Kidney (tissue), 22 donors: ENCODE measurements at places on chromosomes 5 and 9. TPM values are rescaled to one million over a fixed set of nuclear protein-coding genes. Genes with fewer than 3 reads are reported as not detected.

DNA sequence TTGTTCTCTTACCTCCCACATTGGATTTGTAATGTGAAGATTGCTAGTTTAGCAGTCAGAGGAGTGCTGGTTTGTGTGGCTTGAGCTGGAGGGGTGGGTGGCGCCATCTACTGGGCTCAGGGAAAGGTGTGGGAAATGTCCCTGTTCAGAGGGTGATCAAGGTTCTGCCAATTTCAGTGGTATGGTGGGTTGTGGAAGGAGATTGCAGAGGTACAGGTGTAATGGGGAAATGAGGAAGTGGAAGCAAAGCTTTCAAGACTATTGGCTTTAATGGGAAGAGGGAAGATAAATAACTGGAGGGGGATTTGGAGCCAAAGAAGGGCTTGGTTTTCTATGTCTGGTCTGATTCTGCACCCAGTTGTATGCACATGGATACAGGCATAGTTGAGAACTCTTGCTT, 76.4 kb downstream of the OSMR start:
- H3K4me3 ChIP-seq, result no peak overlapping the region
- no peaks in the 10 kb centered on the region for H3K4me1 ChIP-seq
- H3K27me3 ChIP-seq, result no peaks in the 10 kb centered on the region
- DNase-seq, result peak; percentile 67

- no peaks in the 10 kb centered on the region for H3K36me3 ChIP-seq
- no peak overlapping the region for H3K4me3 ChIP-seq
- no peaks in the 10 kb centered on the region for H3K4me1 ChIP-seq
- H3K27me3 ChIP-seq, result no peaks in the 10 kb centered on the region
Observed at GRCh38 chr9:21053851-21054250, 22.4 kb upstream of the HACD4 start.

GRCh38 chr9:77513457-77513856, 134.7 kb downstream of the GNA14 start:
- H3K27ac ChIP-seq, result no peak overlapping the region
- H3K36me3 ChIP-seq, result no peaks in the 10 kb centered on the region
- no peak overlapping the region for H3K4me3 ChIP-seq
- H3K4me1 ChIP-seq, result no peaks in the 10 kb centered on the region

GRCh38 chr5:67379753-67380152, 183.2 kb upstream of the CD180 start:
- H3K36me3 ChIP-seq, result no peaks in the 10 kb centered on the region
- no peak overlapping the region for H3K4me3 ChIP-seq
- DNase-seq, result no peak
- no peaks in the 10 kb centered on the region for H3K4me1 ChIP-seq
- no peak overlapping the region for H3K27ac ChIP-seq

GRCh38 chr9:28206280-28206679, 633.0 kb upstream of the C9orf72 start:
- H3K27ac ChIP-seq, result no peak overlapping the region
- no peaks in the 10 kb centered on the region for H3K4me1 ChIP-seq
- H3K36me3 ChIP-seq, result no peaks in the 10 kb centered on the region
- no peak for DNase-seq

DNA sequence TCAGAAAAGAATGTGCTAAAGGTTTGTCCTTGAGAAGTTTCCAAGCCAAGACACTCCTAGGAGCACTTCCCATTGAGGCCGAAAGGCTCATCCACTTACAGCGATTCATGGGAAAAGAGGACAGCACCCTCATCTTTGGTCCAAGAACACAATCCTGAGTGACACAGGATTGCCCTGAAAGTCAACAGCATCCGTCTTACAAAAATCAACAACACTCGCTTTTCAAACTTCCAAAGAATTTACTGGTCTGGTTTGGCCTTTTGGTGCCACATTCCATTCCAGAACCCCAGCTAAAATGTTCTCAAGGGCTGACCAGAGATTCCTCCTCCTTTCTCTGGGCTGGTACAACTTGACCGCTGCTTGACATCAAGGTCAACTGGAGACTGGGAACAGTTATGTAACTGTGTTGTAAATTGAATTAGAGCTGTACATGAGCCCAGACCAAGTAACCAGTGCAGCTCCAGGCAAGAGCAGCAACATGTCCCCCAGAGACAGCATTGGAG, 415.8 kb upstream of the PIK3R1 start:
- no peak for DNase-seq
- H3K36me3 ChIP-seq, result no peaks in the 10 kb centered on the region
- no peaks in the 10 kb centered on the region for H3K4me1 ChIP-seq
- H3K27me3 ChIP-seq, result no peaks in the 10 kb centered on the region

DNA sequence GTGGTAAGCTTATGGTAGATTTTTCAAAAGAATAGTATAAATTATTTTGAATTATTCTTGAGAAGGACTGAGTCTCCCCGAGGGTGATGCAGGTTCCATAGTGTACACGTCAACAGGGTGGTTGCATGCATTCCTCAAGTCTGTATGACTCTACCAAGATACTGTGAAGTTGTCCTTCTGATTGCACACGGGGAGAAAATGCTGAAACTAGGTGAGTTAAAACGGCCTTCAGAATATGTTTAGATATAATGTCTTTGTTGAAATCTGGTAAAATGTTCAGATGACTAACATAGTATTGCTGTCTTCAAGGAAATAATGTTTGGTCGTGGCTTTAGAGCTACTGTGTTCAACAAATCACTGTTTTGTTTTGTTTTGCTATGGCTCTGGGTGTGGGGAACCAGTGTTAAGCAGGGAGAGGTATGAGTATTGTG, 22.4 kb upstream of the TNFAIP8 start:
- no peaks in the 10 kb centered on the region for H3K36me3 ChIP-seq
- no peak overlapping the region for H3K4me3 ChIP-seq
- no peak overlapping the region for H3K27ac ChIP-seq
- DNase-seq, result no peak
- peaks cover 11% of the 10 kb centered on the region for H3K4me1 ChIP-seq

DNA sequence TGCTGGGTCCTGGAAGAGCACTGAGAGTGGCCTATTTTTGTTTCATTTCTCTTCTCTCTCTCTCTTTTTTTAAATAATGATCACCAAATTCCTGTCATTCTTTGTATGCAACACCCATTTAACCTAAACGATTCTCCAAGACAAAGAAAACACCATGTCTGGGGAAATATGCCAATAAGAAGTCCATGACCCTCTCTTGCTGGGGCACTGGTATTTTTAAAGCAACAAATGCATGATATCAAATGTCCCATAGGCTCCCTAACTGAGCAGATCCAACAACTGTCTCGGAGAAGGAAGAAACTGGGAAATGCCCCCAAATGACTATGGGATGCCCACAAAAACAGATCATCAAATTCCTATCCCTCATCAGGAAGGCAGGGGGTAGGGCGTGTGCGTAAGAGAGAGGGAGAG, 567.4 kb downstream of the CCDC171 start:
- H3K36me3 ChIP-seq, result no peaks in the 10 kb centered on the region
- no peaks in the 10 kb centered on the region for H3K4me1 ChIP-seq
- no peaks in the 10 kb centered on the region for H3K27me3 ChIP-seq
- H3K27ac ChIP-seq, result no peak overlapping the region
- H3K4me3 ChIP-seq, result no peak overlapping the region
- no peak for DNase-seq

- DNase-seq, result peak; percentile 38
- peak overlapping the region; percentile 23 for H3K27ac ChIP-seq
- peaks cover 6% of the 10 kb centered on the region for H3K4me1 ChIP-seq
- H3K27me3 ChIP-seq, result no peaks in the 10 kb centered on the region
Observed at GRCh38 chr5:133225671-133226152, 173.9 kb downstream of the HSPA4 start.

- H3K4me1 ChIP-seq, result peaks cover 7% of the 10 kb centered on the region
- no peaks in the 10 kb centered on the region for H3K27me3 ChIP-seq
- H3K36me3 ChIP-seq, result no peaks in the 10 kb centered on the region
- H3K27ac ChIP-seq, result peak within 1 kb of the TSS; percentile 33
- H3K4me3 ChIP-seq, result peak within 1 kb of the TSS; percentile 80
Observed at GRCh38 chr5:74865804-74866595, at the start of gene FAM169A. TSS of gene FAM169A (minus strand) at chr5:74866387. CDS start at chr5:74841676, 24,711 bp downstream.

DNA sequence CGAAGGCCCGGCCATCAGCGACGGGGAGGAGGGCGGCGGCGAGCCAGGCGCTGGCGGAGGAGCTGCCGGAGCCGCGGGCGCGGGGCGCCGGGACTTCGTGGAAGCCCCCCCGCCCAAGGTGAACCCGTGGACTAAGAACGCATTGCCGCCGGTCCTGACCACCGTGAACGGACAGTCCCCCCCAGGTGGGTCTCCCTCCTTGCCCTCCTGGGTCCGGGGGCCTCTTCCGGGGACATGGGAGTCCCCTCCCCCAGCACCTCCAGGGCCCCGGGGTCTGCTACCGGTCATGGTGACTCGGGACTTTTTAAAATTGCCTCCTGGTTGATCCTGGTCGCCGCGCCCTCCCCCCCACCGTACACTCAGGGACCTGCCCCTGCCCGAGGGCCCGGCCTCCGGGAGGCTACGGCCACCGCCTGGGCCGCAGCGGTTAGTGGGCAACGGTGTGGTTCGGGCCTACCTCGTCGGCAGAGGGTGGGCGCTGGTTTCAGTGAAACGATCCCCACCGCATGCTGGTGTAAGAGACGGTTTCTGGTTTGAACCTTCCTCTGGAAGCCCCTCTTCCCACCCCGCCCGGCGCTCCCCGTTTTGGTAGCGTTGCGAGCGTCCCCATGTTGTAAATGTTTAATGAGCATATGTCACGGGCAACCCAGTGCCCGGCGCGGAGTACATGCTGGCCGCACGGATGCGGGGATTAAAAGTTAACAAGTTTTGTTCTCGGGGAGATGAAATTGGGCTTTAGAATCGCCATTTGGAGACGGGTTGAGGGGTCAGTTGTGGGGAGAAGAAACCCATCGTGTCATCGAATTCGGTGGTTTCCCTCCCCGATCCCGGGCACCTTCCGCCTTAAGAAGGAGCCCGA, 1.1 kb downstream of the LARP1 start:
- peaks cover 6% of the 10 kb centered on the region for H3K4me1 ChIP-seq
- peak overlapping the region; percentile 91 for H3K4me3 ChIP-seq
- no peaks in the 10 kb centered on the region for H3K27me3 ChIP-seq
- H3K36me3 ChIP-seq, result no peaks in the 10 kb centered on the region
- peak; percentile 88 for DNase-seq

GRCh38 chr9:75866273-75866871, 24.1 kb upstream of the PCSK5 start:
- H3K4me3 ChIP-seq, result no peak overlapping the region
- no peak for DNase-seq
- no peaks in the 10 kb centered on the region for H3K36me3 ChIP-seq
- H3K4me1 ChIP-seq, result no peaks in the 10 kb centered on the region

GRCh38 chr5:163261647-163262269, 175.6 kb upstream of the CCNG1 start:
- no peaks in the 10 kb centered on the region for H3K4me1 ChIP-seq
- no peaks in the 10 kb centered on the region for H3K27me3 ChIP-seq
- no peaks in the 10 kb centered on the region for H3K36me3 ChIP-seq
- no peak overlapping the region for H3K27ac ChIP-seq
- DNase-seq, result no peak

- no peak overlapping the region for H3K27ac ChIP-seq
- DNase-seq, result no peak
- H3K36me3 ChIP-seq, result no peaks in the 10 kb centered on the region
- no peak overlapping the region for H3K4me3 ChIP-seq
- no peaks in the 10 kb centered on the region for H3K27me3 ChIP-seq
- H3K4me1 ChIP-seq, result no peaks in the 10 kb centered on the region
Observed at GRCh38 chr5:82730913-82731312, 346.3 kb downstream of the TMEM167A start.

- no peak for DNase-seq
- H3K27ac ChIP-seq, result no peak overlapping the region
- no peak overlapping the region for H3K4me3 ChIP-seq
- H3K36me3 ChIP-seq, result no peaks in the 10 kb centered on the region
Observed at GRCh38 chr9:7300484-7300883, 499.1 kb downstream of the DMAC1 start.

DNA sequence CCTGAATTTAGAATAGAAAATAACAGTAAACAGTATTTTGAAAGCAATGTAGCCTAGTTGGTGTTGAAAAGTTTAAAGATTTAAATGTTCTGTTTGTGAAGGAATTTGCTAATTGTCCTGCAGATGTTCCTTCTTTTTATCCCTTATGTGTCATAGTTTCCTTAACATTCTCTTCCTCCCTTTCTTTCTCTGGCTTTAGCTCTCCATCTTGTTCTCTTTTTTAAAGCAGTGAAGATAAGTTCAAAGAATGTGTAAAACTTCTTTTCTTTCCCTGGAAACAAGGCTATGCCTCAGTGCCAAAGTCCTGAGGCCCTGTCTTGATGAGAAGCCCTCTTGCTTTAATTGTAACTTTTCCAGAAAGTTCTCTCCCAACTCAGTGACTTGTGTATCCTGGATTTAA, 24.4 kb upstream of the GAS1 start:
- no peaks in the 10 kb centered on the region for H3K4me1 ChIP-seq
- DNase-seq, result no peak
- no peak overlapping the region for H3K27ac ChIP-seq

The PCDHA5 gene
- 0.91 TPM for total RNA-seq

The GADD45G gene
- 7.3 TPM for total RNA-seq

The ANXA2R gene
- total RNA-seq, result 4.6 TPM

The LCN1 gene
- not detected for total RNA-seq

The C5orf63 gene
- 8.5 TPM for total RNA-seq

The ALDH1A1 gene
- 191 TPM for total RNA-seq

The OR1Q1 gene
- not detected for total RNA-seq

The NTRK2 gene
- total RNA-seq, result 41.2 TPM
